CD14-positive monocyte (primary cell): ENCODE measurements at places on chromosomes 13 and 19.

DNA sequence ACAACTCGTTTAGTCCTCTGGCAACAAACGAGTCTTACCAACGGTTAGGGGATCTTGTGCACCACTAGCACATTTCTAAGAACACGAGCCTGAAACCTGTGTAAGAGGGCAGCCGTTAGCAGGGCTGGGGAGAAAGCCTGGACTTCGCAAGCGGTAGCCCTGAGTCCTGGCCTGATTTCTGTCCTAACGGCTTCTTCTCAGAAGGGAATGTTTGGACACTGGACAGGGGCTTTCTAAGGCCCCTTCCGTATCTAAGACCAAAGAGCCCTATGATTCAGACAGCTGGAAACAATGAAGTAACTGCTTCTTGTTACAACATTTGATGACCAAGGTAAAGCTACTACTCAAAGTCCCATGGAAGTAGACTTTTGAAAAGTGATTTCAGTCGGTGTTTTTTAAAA lies 2.2 kb downstream of the ANKRD10 start:
- DNase-seq: peak; percentile 64

DNA sequence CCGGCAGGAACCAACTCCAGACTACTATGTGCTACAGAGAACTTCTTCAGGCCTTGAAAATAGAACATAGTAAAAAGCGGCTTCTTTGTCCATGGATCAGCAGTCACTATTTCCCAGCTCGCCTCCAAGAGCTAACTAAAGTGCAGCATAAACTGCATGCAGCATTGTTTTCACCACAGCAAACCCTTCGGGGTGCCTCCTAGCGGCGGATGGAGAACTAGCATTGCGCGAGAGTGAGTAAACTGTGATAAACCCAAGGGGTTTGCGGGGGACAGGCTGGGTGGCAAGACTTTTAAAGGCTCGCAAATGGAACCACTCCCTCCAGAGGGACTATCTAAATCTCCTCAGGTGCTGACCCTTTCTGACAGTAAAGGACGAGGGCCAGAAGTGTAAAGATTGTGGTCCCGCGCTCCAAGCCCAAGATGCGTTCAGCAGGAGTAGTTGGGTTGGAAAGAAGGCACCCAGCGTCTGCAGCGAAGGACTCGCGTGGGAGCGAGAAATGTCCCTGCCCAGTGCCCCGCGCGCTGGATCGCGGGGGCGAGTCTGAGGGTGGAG lies 21.5 kb upstream of the SGCG start:
- no peak for DNase-seq

DNA sequence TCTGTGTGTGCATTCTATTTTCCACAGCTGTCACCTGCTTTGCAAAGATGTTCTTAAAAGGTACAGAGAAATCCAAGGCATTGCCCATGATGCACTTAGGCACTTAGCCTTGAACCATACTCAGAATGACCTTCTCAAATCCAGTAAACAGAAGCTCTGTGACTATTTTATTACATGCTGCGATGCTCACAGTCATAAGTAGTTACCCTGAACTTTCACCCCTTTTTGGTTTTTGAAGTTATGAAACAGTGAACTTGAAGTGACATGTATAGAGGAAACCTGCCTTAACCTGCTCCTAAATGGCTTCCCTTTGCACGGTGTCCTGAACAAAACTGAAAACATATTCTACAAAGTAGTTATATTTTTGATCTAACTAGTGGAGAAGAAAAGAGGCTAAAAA lies 100.4 kb downstream of the SLC10A2 start:
- DNase-seq: no peak

GRCh38 chr19:42396381-42397262 lies 6.5 kb upstream of the CNFN start:
- peak; percentile 98 for DNase-seq

DNA sequence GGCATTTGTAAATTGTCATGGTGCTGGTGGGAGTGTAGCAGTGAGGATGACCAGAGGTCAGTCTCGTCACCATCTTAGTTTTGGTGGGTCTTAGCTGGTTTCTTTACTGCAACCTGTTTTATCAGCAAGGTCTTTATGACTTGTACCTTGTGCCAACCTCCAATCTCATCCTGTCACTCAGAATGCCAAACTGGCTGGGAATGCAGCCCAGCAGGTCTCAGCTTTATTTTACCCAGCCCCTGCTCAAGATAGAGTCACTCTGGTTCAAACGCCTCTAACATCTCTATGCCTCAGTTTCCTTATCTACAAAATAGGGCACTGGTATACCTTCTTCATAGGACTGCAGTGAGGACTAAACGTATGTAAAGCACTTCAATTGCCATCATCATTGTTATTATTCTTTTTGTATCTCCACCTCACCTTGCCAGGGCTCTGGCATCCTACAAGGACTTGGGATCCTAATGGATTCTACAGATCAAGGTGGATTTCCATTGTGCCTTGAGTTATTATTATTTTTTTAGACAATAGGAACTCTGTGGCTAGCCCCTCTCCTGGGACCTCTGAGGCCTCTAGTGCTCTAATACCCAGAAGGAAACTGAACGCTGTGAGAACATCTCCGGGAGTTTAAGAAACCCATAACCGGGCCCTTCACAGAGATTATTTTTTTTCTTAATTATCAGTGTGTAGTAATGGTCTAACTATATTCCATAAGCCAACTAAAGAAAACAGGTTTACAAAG lies 69.0 kb upstream of the RGCC start:
- DNase-seq: no peak
